NCI-H187 (cell line): ENCODE measurements at places on chromosomes 3 and 15.

DNA sequence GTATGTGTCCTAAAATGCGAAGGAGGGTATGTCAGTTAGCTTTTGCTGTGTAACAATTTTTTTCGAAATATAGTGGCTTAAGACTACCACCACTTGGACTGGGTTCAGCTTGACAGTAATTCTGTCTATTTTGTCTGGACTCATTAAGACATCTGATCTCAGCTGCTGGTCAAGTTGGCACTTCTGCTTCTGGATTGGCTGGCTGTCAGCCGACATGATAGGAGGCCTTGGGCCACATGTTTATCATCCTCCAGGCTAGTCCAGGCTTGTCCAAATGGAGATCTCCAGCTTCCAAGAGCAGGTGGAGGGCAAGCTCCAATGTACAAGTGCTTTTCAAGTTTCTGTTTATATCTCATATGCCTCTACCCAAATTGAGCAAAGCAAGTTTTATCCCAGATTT lies 95.9 kb downstream of the GALK2 start:
- no peak for DNase-seq

- no peak for DNase-seq
Observed at GRCh38 chr15:91865486-91865885, 12.0 kb downstream of the SLCO3A1 start.

DNA sequence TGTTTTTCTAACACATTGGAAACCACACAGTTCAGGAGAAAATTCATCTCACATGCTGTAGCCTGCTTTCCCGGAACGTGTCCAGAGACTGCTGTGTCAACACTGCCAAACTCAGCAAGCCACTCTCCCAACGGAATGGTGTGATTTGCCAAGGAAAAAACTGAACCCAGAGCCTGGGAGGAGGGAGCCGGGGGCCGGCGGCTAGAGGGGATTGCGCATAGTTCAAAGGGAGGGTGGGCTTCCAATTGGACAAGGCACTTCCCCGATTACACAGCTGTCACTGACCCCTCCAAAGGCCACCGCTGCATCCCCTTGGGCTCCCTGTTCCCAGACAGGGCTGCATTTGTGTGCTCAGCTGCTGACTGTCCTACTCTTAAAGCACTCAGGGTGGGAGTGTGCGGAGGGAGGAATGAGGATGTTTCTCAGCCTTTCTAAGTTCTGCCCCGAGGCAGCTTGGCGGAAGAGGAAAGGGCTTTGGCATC lies 256.2 kb downstream of the ZNF621 start:
- no peak for DNase-seq

DNA sequence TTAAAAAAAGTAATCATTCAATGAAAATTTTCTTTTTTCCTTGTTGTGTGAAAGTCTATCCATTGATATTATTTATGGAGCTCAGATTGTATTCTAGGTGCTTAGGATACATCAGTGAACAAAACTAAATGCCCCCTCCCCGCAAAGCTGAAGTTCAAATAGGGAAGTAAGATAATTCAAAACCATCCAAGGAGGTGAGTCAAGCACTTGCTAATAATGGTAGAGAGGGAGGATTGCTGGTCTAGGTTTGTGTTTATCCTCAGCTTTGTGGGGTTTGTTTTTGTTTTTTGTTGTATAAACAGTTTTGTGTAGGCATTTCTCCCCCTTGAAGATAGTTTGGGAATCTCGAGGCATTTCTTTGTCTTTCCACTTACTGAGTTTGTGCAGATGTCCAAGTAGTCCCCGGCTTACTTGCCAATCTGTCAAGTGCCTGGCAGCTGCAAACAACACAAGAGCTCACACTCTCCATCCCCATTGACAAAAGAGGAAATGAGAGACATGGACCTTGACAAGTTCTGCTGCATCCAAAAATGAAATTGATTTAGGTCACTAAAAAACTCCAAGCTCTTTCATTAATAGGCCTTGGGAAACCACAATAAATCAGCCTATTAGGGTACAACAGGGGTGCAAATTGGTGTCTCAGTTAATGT lies 575.8 kb upstream of the TBL1XR1 start:
- DNase-seq: no peak

GRCh38 chr15:76903251-76903681 lies 1.9 kb downstream of the SCAPER start:
- DNase-seq: no peak

- no peak for DNase-seq
Observed at GRCh38 chr3:72015463-72015862, 230.5 kb upstream of the PROK2 start.
